ENCODE measurements at places on chromosomes 6 and 20.

DNA sequence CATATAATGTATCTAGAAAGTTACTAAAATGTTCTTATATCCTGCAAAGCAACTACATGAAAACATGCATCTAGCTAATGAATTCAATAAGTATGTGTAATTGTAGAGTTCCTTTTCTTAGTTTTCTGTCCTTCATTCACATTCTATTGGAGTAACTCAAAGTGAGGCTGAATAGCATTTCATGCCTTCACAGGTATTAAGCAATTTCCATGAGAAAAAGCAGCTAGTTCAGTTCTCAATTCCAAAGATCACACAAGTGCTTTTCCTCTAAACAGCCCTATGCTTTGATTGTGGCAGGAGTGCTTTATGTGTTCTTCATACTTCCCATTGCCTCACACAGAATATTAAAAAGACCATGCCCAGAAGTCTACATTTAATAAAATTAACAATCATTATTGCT is 274.9 kb downstream of the RFPL4B start:
- DNase-seq = no peak

- DNase-seq = no peak
Observed at GRCh38 chr6:168713839-168714238, 272.9 kb downstream of the SMOC2 start.

DNA sequence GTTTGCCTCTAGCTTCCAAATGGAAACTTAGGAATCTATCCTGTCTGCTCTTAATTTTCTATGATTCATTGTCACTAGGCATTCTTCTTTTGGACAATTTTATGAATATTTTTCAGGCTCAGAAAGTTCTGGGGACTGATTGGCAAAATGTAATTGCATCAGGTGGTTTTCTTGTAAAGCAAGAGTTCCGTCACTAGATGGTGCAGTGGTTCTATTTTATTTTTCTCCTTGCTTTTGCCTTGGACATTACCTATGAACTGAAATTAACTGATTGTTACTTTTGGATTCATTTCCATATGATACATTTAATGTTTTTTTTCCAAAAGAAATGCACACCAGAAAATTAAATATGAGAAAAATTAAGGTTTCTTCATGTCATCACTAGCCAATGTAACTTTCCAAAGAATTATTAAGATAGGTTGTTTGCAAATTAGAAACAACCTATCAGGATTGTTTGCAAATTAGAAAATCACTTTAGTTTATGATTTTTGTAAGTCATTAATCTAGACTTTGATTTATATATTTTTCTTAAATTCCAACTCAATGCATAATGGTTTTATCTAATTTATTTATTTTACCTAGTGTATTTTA is 48.0 kb downstream of the TMEM170B start:
- DNase-seq = no peak

- no peak for DNase-seq
Observed at GRCh38 chr6:160069459-160069858, 52.2 kb upstream of the SLC22A1 start.

GRCh38 chr6:109027964-109028363 is 66.7 kb downstream of the SESN1 start:
- DNase-seq = no peak

- no peak for DNase-seq
Observed at GRCh38 chr6:4606016-4606415, 170.2 kb upstream of the CDYL start.

GRCh38 chr20:35490736-35491181 is 35.4 kb downstream of the CEP250 start:
- peak; percentile 33 for DNase-seq

- no peak for DNase-seq
Observed at GRCh38 chr20:17835240-17835933, 133.2 kb downstream of the SNX5 start.

DNA sequence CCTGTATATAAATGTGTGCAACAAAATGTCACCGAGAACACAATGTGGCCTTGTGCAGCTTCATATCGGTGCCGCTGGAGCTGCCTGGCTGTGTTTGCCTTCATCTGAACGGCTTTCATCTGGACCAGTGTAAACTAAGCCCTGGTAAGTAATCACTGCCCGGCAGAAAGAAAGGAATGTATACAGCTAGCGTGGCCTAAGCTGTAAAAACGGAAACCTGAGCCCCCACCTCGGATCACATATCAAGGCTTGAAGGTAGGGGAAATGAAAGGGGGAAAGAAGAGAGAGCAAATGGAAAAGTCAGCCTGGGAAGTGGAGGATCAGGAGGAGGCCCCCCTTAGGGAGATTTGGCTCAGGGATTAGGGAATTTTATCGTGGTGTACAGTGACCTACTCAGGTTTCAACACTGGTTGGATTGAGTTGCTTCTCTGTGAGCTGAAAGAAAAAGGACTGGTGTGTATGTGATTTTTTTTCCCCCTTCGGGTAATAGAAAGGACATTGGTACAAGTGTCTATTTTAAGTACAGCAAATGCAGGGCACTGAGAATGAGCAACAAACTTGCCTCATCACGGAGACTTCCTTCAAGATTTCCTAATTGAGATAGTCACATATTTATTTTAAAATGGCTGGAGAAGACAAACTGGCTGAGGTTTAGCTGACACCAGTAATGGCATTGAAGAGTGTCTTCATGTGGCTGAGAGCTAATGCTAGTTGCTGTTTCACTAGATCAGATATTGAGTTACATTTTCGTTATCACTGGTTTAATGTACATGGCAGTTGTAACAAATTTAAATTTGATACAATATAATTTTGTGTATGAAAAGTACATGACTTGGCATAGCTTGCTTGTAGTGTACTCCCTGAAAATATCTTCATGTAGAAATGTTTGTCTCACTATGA is 3.5 kb downstream of the SOBP start:
- no peak for DNase-seq

- no peak for DNase-seq
Observed at GRCh38 chr20:54746796-54747195, 271.4 kb downstream of the DOK5 start.

- no peak for DNase-seq
Observed at GRCh38 chr6:16104624-16105433, 24.1 kb upstream of the MYLIP start.
